ENCODE measurements at places on chromosomes 1 and 21.

- DNase-seq = no peak
Observed at GRCh38 chr1:56627019-56627635, 18.0 kb upstream of the PRKAA2 start.

- DNase-seq = no peak
Observed at GRCh38 chr21:44994047-44994694, 54.3 kb downstream of the SLX9 start.

DNA sequence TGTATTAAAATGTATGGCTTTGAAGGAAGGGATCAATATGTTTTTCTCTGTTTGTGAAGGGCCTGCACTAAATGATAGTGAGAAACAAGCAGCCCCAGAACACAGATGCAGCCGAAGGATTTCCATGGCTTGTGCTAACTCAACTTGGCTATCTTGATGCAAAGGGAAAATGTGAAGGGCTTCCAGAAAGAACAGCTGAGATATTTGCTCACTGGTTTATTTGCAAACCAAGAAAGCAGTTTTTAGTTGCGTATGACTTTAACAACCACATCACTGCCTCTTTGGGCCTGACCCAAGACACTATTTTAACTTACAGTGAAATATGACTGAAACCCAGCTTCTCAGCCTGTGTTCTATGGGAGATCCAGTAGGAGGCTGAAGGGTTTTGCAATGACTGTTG, 369.9 kb downstream of the SETD4 start:
- no peak for DNase-seq

- no peak for DNase-seq
Observed at GRCh38 chr1:213332491-213332890, 281.4 kb downstream of the RPS6KC1 start.

- peak; percentile 68 for DNase-seq
Observed at GRCh38 chr1:19344372-19344810, 32.3 kb downstream of the SLC66A1 start.

GRCh38 chr1:47410068-47410455, 6.0 kb upstream of the FOXE3 start:
- DNase-seq = no peak

DNA sequence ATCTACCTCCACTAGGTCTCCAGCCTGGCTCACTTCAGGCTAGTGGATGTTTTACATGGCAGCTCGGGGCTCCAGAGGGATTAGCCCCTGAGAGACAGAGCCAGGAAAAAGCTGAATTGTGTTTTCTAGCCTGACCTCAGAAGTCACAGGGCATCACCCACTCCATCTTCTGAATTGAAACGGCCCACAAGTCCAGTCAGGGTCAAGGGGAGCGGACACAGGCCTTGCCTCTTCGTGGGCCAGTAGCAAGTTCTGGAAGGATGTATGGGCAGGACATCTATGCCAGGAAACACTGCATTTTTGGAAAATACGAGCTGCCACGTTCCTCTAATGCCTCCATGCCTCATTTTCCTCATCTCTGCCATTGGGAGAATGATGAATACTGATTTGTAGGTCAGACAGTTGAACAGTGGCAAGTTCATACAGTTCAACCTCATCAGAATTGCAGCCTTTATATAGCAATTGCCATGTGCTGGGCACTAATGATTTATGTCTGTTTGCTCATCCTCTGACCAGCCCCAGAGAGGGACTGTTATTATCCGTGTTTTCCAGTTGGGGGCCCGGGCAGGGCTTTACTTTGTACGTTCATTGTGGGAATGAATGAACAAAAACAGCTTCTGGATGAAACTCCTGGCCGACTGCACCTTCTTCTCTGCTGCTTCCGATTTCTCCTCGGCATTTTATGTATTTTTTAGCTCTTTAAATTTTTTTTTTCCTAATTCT, 23.2 kb upstream of the PCBP3 start:
- no peak for DNase-seq

- DNase-seq = peak; percentile 43
Observed at GRCh38 chr1:28640766-28641165, 2.1 kb downstream of the TAF12 start.

DNA sequence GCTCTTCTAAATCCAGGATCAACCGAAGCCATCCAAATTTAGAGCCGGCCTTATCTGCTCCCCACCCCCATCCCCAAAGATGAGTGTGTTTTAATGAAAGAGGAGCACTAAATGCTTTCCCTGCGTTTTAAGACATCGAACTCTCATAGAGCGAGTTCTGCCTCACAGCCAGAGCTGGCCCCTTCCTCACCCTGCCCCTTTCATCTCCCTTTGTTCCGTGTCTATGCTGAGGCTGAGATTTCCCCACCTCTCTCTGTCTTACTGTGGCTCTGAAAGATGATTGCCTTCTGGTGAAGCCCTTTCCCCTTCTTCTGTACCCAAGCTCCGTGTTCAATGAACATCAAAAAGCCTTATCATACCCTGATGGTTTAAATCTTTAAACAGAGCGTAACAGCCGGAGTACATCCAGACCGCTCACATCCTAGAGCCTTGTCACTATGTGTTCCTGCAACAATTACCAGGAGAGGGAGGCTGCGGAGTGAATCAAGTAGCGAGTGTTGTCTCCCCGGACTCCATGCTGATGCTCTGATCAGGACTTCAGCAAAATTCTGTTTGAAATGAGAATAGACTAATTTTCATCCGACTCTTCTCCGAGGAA, 110.1 kb downstream of the ZNF326 start:
- DNase-seq = no peak

DNA sequence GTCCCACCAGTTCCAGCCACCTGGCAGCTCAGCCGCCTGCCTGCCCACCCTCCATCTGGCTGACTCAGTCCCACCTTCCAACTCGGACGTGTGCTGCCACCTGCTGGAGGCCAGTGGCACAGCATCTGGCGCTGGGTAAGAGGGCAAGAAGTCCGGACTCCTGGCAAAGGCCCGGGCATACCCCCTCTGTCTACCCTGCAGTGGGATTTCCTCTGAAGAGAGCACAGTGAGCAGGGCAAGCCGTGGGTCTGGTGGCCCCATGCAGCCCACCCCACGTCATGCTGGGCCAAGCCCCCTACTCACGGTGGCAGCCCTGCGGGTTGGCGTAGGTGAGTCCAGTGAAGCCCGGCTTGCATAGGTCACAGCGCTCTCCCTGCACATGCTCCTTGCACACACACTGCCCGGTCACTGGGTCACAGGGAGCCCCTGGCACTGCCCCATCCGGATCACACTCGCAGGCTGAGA, 24.5 kb downstream of the LAMB3 start:
- peak; percentile 89 for DNase-seq

DNA sequence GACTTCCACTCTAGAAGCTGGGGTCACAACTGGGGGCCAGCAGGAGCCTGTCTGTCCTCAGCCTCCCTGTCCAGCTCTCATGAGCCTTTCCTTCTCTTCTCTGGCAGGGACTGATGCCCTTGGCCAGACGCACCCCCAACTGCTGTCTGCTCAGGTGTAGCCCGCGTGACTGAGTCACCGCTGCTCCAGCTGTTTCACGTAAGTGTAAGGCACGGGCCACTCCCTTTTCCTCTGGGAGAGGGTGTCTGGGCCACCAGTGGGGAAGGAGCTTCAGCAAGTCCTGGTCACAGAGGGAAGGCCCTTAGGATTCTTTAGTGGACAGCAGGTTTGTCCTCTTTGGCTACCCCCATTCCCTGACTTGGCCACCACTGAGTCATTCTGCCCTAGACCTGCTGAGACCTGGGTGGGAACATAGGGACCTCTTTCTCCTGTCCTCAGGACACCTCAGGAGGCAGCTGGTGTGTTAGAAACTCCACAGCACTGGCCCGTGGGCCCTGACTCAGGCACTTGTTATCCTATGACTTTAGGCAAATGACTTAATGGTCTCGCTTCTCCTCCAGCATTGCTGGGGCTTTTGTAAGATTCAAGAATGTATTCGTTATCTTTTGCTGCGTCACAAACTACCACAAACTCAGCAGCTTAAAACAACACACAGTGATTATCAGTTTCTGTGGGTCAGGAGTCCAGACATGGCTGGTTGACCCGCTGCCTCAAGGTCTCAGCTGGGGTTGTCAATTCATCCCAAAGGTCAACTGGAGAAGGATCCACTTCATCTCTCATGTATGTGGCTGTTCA, 64.8 kb downstream of the FAM163A start:
- DNase-seq = no peak

DNA sequence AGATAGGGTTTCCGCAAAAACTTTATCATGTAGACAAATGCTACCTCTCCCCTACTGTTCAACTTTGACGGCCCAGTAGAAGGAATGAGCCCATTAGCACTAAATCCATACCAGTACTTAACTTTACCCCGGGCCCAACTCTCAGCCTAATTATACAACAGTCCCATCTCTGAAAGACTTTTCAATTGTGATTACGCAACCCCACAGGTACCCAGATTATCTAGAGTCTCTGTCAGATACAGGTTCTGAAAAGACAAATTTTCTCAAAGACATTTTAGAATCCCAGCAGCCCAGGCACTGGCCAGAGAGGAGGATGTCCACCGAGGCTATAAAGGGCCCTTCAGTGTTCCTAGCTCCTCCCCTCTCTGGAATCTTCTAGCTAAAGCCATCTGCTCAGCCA, 15.0 kb downstream of the FAM78B start:
- no peak for DNase-seq

GRCh38 chr1:33248244-33248643, 8.0 kb upstream of the ZNF362 start:
- no peak for DNase-seq

GRCh38 chr1:36163426-36163825, 7.5 kb downstream of the MAP7D1 start:
- no peak for DNase-seq

GRCh38 chr1:54070171-54070837, 16.9 kb downstream of the TCEANC2 start:
- DNase-seq = no peak

DNA sequence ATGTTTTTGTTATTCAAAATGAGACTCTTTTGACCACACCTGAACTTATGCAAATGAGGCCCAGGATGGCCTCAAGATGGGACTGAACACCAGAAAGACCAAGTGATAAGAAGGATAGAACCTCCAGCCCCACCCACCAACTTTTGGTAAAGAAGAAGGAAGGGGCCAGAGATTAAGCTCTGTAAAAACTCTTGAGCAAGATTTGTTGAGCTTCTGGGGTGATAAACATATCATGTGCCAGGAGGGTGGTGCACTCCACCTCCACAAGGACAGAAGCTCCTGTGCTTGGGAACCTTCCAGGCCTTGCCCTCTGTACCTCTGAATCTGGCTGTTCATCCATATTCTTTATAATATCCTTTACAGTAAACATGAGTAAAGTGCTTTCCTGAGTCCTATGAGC, 5.3 kb downstream of the RSPH1 start:
- DNase-seq = no peak

DNA sequence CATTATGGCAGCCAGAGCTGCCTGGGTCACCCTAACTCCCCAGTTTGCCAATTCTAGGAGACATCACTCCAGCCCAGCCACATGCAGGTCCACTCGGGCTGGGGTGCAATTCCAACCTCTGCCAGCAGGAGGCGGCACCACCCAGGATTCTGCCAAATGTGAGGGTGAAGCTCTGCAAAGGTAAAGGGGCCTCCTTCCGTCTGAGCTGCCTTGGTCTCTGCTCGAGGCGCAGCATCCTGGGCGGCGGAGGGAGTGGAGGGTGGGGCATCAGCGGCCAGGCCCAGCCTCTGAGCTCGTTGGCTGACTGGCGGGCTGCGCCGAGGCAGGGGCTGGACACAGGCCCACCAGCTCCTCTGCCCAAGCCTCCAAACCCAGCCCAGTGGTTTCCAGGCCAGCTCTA, 63.8 kb downstream of the ARHGEF16 start:
- no peak for DNase-seq
